ENCODE measurements at places on chromosomes 3 and 15. TPM values are rescaled to one million over a fixed set of nuclear protein-coding genes. Genes with fewer than 3 reads are reported as not detected.

The NOX5 gene
- 0.19 TPM for total RNA-seq

The ACTC1 gene
- 9.6 TPM for total RNA-seq

The POLQ gene
- total RNA-seq = 7.9 TPM

The TRH gene
- total RNA-seq = 0.52 TPM

The ECE2 gene
- total RNA-seq = not detected

DNA sequence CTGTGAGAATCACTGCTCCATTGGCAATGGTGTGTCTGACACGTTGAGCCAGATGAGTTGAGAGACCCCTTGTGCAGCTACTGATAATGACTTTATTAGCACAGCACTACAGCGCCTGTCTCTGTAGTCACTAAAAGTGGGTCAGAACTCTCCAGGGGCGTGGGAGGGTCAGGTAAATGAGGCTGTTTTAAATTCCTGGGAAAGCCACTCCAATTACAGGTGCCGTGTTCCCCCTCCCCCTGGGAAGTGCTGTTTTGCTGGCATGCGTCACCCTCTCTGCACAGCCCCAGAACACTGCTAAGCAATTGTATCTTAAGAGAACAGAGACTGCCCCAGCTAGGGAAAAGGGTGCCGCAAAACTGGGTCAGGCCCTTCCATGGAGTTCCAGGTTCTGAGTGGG, 21.5 kb upstream of the CPNE9 start:
- no peaks in the 10 kb centered on the region for H3K4me1 ChIP-seq
- H3K27ac ChIP-seq = no peak overlapping the region
- no peak overlapping the region for H3K4me3 ChIP-seq
- no peak for DNase-seq
- H3K36me3 ChIP-seq = peaks cover 97% of the 10 kb centered on the region

GRCh38 chr15:41968701-41969100, 3.7 kb downstream of the EHD4 start:
- H3K36me3 ChIP-seq = no peaks in the 10 kb centered on the region
- H3K27ac ChIP-seq = no peak overlapping the region
- H3K4me3 ChIP-seq = no peak overlapping the region
- DNase-seq = no peak
- H3K27me3 ChIP-seq = peaks cover 18% of the 10 kb centered on the region

DNA sequence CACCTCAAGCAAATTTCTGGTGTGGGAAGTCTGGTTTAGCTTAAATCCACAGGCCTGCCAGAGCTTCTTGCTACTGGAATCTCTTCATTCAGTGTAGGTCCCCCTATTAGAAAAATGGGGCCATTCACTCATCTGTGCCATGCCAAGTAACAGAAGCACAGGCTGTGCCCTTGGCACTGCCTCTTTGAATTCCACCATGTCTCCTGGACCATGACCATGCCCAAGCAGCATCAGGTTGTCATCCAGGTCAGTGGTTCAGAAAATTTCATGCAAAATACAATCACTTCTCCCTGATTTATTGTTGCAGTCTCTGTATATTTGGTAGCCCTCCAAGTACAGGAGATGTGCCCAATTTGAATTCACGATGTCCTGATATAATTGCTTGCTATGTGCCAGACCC, 602.1 kb upstream of the ZNF385D start:
- H3K36me3 ChIP-seq = no peaks in the 10 kb centered on the region
- no peaks in the 10 kb centered on the region for H3K27me3 ChIP-seq
- no peaks in the 10 kb centered on the region for H3K4me1 ChIP-seq
- no peak overlapping the region for H3K27ac ChIP-seq
- DNase-seq = no peak

DNA sequence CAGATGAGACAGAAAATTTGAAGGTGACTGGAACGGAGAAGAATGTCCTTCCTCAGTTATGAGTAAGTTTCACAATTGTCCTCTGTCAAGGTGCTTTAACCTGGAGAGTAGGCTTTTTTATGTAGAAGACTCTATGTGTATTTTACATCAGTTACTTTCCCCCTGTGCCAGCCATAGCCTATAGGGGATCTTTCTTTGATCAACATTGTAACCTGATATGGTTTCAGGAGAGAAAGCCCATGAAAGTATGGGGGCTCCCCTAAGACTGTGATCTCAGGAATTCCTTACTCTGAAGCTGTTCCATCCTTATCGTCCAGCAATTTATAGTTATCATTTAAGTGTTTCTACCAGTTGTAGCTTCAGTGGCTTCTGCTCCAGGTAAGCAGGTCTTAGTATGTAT, 1076.3 kb upstream of the EPHA6 start:
- H3K27me3 ChIP-seq = no peaks in the 10 kb centered on the region
- DNase-seq = no peak
- no peaks in the 10 kb centered on the region for H3K36me3 ChIP-seq
- no peak overlapping the region for H3K27ac ChIP-seq

GRCh38 chr15:63559753-63560152, 37.4 kb upstream of the FBXL22 start:
- peaks cover 62% of the 10 kb centered on the region for H3K36me3 ChIP-seq
- no peaks in the 10 kb centered on the region for H3K27me3 ChIP-seq
- peaks cover 12% of the 10 kb centered on the region for H3K4me1 ChIP-seq
- no peak for DNase-seq
- no peak overlapping the region for H3K4me3 ChIP-seq
- H3K27ac ChIP-seq = no peak overlapping the region

- no peaks in the 10 kb centered on the region for H3K36me3 ChIP-seq
- no peak for DNase-seq
- H3K27me3 ChIP-seq = no peaks in the 10 kb centered on the region
- H3K4me1 ChIP-seq = peaks cover 80% of the 10 kb centered on the region
- no peak overlapping the region for H3K4me3 ChIP-seq
Observed at GRCh38 chr3:32421185-32421584, 29.5 kb downstream of the CMTM7 start.

GRCh38 chr15:52068004-52068615, 44.5 kb downstream of the BCL2L10 start:
- H3K27ac ChIP-seq = no peak overlapping the region
- no peaks in the 10 kb centered on the region for H3K4me1 ChIP-seq
- DNase-seq = no peak
- H3K4me3 ChIP-seq = no peak overlapping the region

- H3K36me3 ChIP-seq = no peaks in the 10 kb centered on the region
- DNase-seq = no peak
- H3K27me3 ChIP-seq = no peaks in the 10 kb centered on the region
Observed at GRCh38 chr15:64897345-64897985, 14.2 kb upstream of the ANKDD1A start.

GRCh38 chr3:15341030-15341726, 8.8 kb upstream of the SH3BP5 start:
- no peaks in the 10 kb centered on the region for H3K27me3 ChIP-seq
- H3K4me1 ChIP-seq = peaks cover 29% of the 10 kb centered on the region
- no peaks in the 10 kb centered on the region for H3K36me3 ChIP-seq
- no peak for DNase-seq
- no peak overlapping the region for H3K4me3 ChIP-seq
- H3K27ac ChIP-seq = no peak overlapping the region

- no peak overlapping the region for H3K4me3 ChIP-seq
- no peaks in the 10 kb centered on the region for H3K27me3 ChIP-seq
- DNase-seq = no peak
- H3K4me1 ChIP-seq = no peaks in the 10 kb centered on the region
Observed at GRCh38 chr3:105767776-105768175, 101.0 kb downstream of the CBLB start.

DNA sequence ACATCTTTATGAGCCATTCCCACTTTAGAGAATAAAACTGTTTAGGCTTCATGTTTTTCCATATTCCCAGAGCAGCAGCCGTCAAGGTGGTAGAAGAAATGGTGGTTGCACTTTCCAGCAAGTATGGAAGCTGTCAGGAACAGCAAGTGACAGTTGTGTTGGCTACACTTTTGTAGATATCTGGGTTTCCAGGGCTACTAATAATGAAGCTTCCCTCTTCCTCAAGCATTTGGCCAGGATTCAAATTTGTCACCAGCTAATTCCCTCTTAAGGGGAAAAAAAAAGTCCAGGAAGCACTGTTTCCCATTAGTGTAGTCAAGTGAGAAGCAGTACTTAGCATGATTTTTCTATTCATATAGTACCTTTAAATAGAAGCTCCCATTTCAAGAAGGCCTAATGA, 252.8 kb downstream of the IGSF11 start:
- no peaks in the 10 kb centered on the region for H3K4me1 ChIP-seq
- no peak for DNase-seq
- H3K27ac ChIP-seq = no peak overlapping the region
- no peak overlapping the region for H3K4me3 ChIP-seq
- no peaks in the 10 kb centered on the region for H3K27me3 ChIP-seq
- H3K36me3 ChIP-seq = no peaks in the 10 kb centered on the region

DNA sequence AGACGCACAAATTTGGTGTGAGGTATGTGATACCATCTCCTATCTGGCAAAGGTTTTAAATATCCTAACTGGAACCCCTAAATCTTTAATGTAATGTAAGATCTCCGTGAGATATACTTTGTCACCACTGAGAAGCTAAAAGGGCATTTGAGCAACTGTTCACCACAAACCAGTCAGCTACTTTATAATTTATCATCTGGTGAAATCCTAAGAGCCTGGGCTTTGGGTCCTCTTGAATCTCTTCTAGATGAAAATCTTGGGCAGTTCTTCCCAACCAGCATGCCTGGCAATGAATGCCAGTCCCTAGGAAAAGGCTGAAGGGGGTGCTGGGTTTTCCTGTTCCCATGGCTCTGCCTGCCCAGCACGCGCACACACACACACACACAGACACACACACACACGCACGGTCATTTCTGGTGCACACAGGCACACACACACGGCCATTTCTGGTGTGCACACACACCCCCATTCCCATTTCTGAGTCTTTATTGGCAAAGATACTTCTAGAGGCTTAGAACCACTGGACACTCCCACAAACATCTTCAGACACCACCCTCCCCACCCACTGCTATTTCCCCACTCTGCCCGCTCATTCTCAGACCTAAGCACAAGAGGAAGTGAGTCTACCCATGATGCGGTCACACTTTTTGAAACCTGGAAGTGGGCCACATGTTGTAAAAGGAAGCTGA, 72.6 kb downstream of the MYO1E start:
- no peaks in the 10 kb centered on the region for H3K36me3 ChIP-seq
- H3K27ac ChIP-seq = peak overlapping the region; percentile 64
- no peak overlapping the region for H3K4me3 ChIP-seq
- H3K27me3 ChIP-seq = no peaks in the 10 kb centered on the region

DNA sequence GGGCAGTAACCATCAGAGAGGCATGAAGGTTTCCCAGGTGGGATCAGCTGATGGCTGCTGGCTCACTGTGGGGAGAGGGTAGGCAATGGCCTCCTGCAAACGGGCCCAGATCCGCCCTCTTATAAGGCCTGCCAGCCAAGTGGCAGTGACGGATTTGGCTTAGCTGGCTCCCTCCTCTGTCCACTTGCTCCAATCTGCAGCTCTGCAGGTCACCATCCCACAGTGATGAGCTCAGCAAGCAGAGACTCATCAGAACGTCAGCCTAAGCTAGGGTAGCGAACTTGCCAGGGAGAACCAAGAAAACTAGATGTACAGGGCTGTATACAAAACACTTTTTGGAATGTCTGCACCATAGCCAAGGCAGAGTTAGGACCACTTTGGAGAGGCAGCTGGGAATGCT, 62.8 kb upstream of the DCLK3 start:
- no peak for DNase-seq
- peaks cover 42% of the 10 kb centered on the region for H3K36me3 ChIP-seq
- H3K4me3 ChIP-seq = no peak overlapping the region
- H3K4me1 ChIP-seq = no peaks in the 10 kb centered on the region
- no peak overlapping the region for H3K27ac ChIP-seq
- no peaks in the 10 kb centered on the region for H3K27me3 ChIP-seq

- peak; percentile 33 for DNase-seq
- no peak overlapping the region for H3K4me3 ChIP-seq
- peaks cover 6% of the 10 kb centered on the region for H3K4me1 ChIP-seq
- peaks cover 9% of the 10 kb centered on the region for H3K27me3 ChIP-seq
Observed at GRCh38 chr3:114155370-114155821, 23.5 kb downstream of the DRD3 start.

- H3K27ac ChIP-seq = no peak overlapping the region
- H3K27me3 ChIP-seq = no peaks in the 10 kb centered on the region
- no peak for DNase-seq
- no peaks in the 10 kb centered on the region for H3K36me3 ChIP-seq
- no peak overlapping the region for H3K4me3 ChIP-seq
Observed at GRCh38 chr3:119585208-119585607, 5.9 kb downstream of the ADPRH start.

DNA sequence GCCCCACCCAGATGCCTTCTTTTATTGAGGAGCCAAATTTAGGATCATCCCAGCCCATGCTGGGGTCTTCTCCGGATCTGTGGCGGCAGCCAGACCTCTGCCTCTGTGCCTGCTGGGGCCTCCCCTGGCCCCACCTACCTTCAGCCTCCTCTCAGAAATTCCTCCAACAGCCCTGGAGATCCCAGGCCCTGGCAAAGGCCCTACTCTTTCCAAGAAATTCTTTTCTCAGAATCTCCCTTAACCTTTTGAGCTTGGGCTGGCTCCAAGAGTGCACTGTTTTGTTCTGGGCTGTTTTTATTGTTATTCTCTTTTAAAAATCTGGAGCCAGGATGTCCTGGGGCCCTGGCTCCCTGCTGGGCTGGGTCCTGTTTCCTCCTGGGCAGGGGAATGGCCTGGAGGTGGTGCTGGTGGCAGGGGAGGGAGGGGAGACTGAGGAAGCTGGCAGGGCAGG, 57.8 kb downstream of the GRIP2 start:
- no peaks in the 10 kb centered on the region for H3K27me3 ChIP-seq
- DNase-seq = no peak
- H3K36me3 ChIP-seq = peaks cover 70% of the 10 kb centered on the region
- H3K27ac ChIP-seq = no peak overlapping the region
- H3K4me1 ChIP-seq = no peaks in the 10 kb centered on the region

GRCh38 chr15:51932161-51932560, 39.4 kb downstream of the LEO1 start:
- peak overlapping the region; percentile 31 for H3K27ac ChIP-seq
- peaks cover 15% of the 10 kb centered on the region for H3K36me3 ChIP-seq
- DNase-seq = peak; percentile 26
- no peaks in the 10 kb centered on the region for H3K27me3 ChIP-seq
- peaks cover 20% of the 10 kb centered on the region for H3K4me1 ChIP-seq

DNA sequence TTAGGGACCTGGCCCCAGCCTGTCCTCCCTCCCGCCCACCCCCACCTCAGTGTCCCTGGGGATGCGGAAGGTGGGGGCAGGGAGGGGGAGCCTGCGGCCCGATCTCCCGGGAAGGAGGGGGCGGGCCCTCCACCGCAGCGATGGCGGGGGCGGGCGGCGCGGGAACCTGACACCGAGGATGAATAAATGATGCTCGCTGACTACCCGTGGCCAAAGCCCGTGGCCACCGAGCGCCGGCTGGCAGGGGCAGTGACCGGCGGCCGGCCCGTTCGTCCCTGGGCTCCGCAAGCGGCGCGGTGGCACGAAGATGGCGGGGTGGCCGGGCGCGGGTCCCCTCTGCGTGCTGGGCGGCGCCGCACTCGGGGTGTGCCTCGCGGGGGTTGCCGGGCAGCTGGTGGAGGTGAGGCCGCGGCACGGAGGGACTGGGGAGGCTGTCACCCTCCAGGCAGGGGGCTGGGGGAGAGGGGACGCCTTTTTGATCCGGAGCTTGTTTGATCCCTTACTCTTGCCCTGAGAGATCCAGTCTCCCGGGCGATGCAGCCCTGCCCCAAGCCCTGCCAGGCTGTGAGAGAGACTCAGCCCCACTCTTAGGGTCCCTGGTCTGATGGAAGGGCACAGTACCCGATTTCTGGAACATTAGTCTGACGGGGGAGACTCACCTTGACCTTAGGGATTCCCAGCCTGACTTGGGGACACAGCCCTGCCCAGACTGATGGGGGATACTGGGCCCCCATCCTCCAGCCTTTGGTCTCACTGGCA, at the start of gene TMIE:
Gene TMIE, plus strand, starts transcription at position 212 of the 759 bp plus-strand sequence. Its CDS starts 96 bp downstream, at position 308.
- no peaks in the 10 kb centered on the region for H3K36me3 ChIP-seq
- no peak for DNase-seq
- H3K27ac ChIP-seq = no peak within 1 kb of the TSS
- H3K4me3 ChIP-seq = no peak within 1 kb of the TSS
- H3K4me1 ChIP-seq = peaks cover under 1% of the 10 kb centered on the region
- H3K27me3 ChIP-seq = peaks cover 47% of the 10 kb centered on the region

All from thymus (tissue), 14 donors.